ENCODE measurements at places on chromosomes 11 and 22.

GRCh38 chr22:40641269-40641668, 4.8 kb upstream of the MRTFA start:
- no peak for DNase-seq
- no peaks in the 10 kb centered on the region for H3K27me3 ChIP-seq
- no peaks in the 10 kb centered on the region for H3K36me3 ChIP-seq
- no peak overlapping the region for H3K4me3 ChIP-seq

GRCh38 chr11:46413760-46414465, 22.3 kb upstream of the CHRM4 start:
- no peak overlapping the region for H3K27ac ChIP-seq
- H3K36me3 ChIP-seq: peaks cover 63% of the 10 kb centered on the region
- H3K4me1 ChIP-seq: peaks cover 8% of the 10 kb centered on the region
- no peak overlapping the region for H3K4me3 ChIP-seq

DNA sequence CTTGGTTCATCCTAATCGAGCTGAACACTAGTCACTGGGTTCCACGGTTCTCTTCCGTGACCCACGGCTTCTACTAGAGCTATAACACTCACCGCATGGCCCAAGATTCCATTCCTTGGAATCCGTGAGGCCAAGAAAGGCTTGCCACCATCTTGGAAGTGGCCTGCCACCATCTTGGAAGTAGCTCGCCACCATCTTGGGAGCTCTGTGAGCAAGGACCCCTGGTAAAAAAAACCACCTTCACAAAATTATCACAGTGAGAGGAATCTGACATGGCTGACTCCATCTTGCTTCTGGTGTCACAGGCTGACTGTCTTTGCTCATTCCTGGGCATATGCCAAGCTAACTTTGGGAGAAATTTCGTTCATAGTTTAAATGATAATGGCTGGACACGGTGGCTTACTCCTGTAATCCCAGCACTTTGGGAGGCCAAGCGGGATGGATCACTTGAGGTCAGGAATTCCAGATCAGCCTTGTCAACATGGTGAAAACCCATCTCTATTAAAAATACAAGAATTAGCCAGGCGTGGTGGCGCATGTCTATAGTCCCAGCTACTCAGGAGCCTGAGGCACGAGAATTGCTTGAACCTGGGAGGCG, 18.9 kb upstream of the KCTD14 start:
- DNase-seq: no peak
- no peak overlapping the region for H3K4me3 ChIP-seq
- peaks cover 16% of the 10 kb centered on the region for H3K4me1 ChIP-seq
- H3K27me3 ChIP-seq: no peaks in the 10 kb centered on the region
- no peak overlapping the region for H3K27ac ChIP-seq

DNA sequence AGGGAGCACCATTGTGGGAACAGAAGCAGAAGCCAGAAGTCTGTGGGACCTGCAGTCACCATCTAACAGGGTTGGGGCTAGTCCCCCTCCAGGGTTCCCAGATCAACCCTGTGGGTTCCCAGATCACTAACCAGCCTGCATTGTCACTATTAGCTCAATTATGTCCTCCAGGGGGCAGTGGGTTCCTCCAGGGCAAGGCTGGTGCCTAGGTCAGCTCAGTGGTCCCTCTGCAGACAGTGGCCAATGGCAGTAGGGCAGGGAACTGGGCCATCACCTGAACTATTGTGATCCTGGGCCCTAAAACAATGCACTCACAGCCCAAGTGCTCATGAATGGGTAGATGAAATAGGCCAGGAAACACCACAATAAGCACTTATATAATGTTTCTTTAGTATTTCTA, 18.8 kb upstream of the PRSS23 start:
- H3K36me3 ChIP-seq: no peaks in the 10 kb centered on the region
- H3K4me3 ChIP-seq: no peak overlapping the region
- no peak for DNase-seq

- no peaks in the 10 kb centered on the region for H3K27me3 ChIP-seq
- no peaks in the 10 kb centered on the region for H3K4me1 ChIP-seq
- H3K36me3 ChIP-seq: no peaks in the 10 kb centered on the region
- H3K27ac ChIP-seq: no peak overlapping the region
Measured at GRCh38 chr11:25271301-25271700, 774.4 kb downstream of the LUZP2 start.

- H3K4me1 ChIP-seq: no peaks in the 10 kb centered on the region
- no peak overlapping the region for H3K4me3 ChIP-seq
- H3K27me3 ChIP-seq: no peaks in the 10 kb centered on the region
- no peak for DNase-seq
Measured at GRCh38 chr11:32056438-32056837, 34.4 kb upstream of the RCN1 start.

DNA sequence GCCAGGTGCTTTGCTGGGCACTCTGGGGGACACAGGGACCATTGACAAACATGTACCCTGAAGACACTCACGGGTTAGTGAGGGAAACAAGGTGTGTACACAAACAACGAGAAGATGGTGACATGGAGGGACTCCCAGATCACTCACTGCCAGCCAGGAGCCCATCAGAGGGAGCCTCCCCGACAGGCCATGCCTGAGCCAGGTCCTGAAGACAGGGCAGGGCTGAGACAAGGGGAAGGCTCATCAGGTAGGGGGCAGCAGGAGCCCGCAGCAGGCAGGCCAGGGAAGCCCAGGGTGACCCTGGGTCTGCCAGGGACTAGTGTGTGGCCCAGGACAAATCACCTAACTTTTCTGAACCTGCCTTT, 127.9 kb downstream of the BUD13 start:
- no peak overlapping the region for H3K27ac ChIP-seq
- peaks cover 4% of the 10 kb centered on the region for H3K27me3 ChIP-seq
- no peak overlapping the region for H3K4me3 ChIP-seq
- no peak for DNase-seq
- no peaks in the 10 kb centered on the region for H3K4me1 ChIP-seq

DNA sequence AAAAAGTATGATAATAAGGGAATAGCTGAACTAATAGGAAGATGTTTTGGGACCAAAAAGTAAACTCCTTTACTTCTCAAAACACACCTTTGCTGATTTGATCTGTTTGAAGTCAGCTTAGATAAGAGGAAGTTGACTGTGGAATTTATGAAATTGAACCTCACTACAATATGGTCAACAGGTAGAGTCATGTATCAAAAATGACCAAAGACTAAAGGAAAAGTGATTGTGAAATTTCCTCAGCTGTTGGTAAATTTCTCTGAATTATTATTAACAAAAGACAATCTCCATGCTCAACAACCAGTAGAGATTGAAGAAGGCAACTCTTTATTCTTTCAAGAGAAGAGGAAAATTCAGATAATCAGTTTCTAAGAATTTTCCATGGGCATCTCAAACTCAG, 826.5 kb downstream of the KCNA4 start:
- no peaks in the 10 kb centered on the region for H3K36me3 ChIP-seq
- H3K27ac ChIP-seq: no peak overlapping the region
- no peak overlapping the region for H3K4me3 ChIP-seq
- no peaks in the 10 kb centered on the region for H3K27me3 ChIP-seq
- no peak for DNase-seq

- H3K27ac ChIP-seq: no peak overlapping the region
- H3K4me1 ChIP-seq: no peaks in the 10 kb centered on the region
- no peaks in the 10 kb centered on the region for H3K36me3 ChIP-seq
- DNase-seq: no peak
- H3K27me3 ChIP-seq: no peaks in the 10 kb centered on the region
Measured at GRCh38 chr11:134574425-134574824, 162.4 kb upstream of the B3GAT1 start.

GRCh38 chr11:113839842-113840241, 35.5 kb downstream of the USP28 start:
- DNase-seq: no peak

GRCh38 chr11:113628912-113629311, 77.2 kb downstream of the TMPRSS5 start:
- no peak overlapping the region for H3K4me3 ChIP-seq
- DNase-seq: no peak
- H3K36me3 ChIP-seq: no peaks in the 10 kb centered on the region
- no peak overlapping the region for H3K27ac ChIP-seq

DNA sequence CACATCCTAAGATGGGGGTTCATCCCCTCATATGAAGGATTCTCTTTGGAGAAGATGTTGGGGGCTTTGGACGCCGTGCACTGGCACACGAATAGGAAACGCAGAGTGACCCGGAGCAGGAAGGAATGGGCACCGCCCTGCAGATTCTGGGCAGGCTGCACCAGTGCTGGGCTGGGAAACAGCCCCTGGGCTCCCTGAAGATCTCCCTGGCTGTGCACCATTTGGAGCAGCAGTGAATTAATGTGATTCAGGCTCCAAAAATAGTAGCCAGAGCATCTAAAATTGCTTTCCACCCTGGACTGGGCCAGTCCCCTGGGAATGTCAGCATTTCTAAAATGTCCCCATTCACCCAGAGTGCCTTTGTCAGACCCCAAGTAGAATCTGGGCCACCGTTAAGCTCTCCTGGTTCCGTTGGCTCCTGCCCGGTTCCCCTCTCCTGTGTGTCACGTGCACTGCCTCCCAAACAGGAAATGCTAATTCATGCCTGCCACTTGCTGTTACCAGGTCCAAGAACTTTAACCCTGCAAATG, 18.6 kb downstream of the IRAG1 start:
- H3K36me3 ChIP-seq: no peaks in the 10 kb centered on the region
- peaks cover 7% of the 10 kb centered on the region for H3K4me1 ChIP-seq
- no peak overlapping the region for H3K27ac ChIP-seq
- H3K4me3 ChIP-seq: no peak overlapping the region

DNA sequence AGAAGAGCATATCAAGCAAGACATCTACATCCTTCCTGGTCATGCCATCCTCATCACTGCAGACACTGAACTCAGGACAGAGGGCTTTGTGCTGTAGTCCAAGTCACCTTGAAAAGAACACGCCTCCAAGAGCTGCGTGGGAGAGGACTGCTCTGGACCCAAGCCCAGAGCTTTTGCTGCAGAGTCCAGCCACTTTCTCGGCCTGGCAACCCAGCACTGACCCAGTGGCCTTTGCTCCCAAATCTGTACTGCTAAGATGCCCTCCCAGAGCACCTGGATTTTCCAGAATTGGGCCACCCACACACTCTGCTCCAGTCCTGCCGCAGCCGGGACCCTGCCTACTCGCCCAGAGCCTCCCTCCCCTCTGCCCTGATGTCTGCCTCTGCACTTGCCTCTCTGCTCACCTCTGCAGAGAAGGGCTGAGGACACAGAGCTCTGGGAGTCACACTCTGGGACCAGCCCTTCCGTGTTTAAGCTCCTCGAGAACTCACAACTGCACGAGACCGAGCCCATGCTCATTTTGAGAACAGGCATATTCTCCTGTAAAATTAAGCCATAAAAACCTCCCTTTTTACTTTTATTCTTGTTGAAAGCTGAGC, 83.8 kb upstream of the CSNK2A3 start:
- no peak overlapping the region for H3K27ac ChIP-seq
- H3K27me3 ChIP-seq: no peaks in the 10 kb centered on the region
- DNase-seq: no peak
- H3K4me3 ChIP-seq: no peak overlapping the region
- no peaks in the 10 kb centered on the region for H3K4me1 ChIP-seq

DNA sequence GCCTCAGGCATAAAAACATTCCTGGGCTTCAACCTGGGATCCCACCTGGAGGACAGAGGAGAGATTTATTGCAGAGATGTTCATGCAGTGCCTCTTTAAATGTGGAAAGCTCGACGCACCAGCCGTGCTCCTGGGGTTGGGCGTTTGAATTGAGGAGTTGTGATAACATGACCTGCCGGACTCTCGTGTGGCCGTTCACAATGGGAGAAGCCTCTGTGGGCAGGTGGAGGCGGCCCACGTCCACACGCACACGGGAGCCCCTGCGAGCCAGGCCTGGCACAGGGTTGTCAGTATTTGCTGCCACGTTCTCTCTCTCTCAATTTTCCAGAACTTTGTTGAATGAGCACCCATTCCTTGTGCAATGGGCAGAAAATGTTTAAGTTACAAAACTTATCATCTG, 58.3 kb upstream of the PPARA start:
- no peaks in the 10 kb centered on the region for H3K4me1 ChIP-seq
- no peaks in the 10 kb centered on the region for H3K27me3 ChIP-seq
- no peak overlapping the region for H3K27ac ChIP-seq
- DNase-seq: no peak
- H3K4me3 ChIP-seq: no peak overlapping the region

DNA sequence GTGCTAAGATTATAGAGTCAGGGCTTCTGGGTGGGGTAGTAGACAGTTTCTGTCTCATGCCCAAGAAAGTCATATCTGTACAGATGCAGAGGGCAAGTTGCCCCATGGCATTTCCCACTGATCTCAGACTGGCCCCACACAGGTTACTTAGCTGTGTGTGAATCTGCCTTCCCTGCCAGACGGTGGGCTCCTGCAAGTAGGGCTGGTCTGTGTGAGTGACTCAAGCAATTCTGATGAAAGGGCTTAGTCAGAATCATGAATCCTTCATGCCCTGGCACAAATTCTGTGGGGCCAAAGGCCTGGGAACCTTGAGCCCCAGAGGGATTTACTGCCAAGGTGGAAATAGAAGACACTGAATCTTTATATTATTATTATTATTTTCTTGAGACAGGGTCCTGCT, 30.4 kb downstream of the USH1C start:
- no peak for DNase-seq
- H3K27me3 ChIP-seq: peaks cover 4% of the 10 kb centered on the region
- no peak overlapping the region for H3K4me3 ChIP-seq
- H3K36me3 ChIP-seq: no peaks in the 10 kb centered on the region
- H3K4me1 ChIP-seq: no peaks in the 10 kb centered on the region

DNA sequence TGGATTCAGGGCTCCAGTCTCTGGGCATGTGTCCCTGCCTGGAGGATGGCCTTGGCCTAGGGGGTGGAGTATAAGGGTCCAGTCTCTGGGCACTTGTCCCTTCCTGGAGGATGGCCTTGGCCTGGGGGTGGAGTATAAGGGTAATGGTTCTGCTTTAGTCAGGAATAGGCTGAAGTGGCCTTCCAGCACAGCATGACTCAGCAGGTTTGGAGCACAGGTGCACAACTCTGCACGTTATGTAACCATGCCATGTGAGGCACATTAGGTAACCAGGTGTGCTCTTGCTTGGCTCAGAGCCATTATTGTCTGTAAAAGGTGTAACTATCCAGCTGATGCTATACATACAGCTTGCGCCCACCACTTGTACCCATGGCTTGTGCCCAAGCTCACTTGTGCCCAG, 48.4 kb upstream of the POLD3 start:
- H3K36me3 ChIP-seq: no peaks in the 10 kb centered on the region
- peaks cover 3% of the 10 kb centered on the region for H3K27me3 ChIP-seq
- H3K4me3 ChIP-seq: no peak overlapping the region
- no peak for DNase-seq

- peaks cover 28% of the 10 kb centered on the region for H3K4me1 ChIP-seq
- no peak for DNase-seq
Measured at GRCh38 chr11:96242191-96242847, 100.7 kb downstream of the MAML2 start.

DNA sequence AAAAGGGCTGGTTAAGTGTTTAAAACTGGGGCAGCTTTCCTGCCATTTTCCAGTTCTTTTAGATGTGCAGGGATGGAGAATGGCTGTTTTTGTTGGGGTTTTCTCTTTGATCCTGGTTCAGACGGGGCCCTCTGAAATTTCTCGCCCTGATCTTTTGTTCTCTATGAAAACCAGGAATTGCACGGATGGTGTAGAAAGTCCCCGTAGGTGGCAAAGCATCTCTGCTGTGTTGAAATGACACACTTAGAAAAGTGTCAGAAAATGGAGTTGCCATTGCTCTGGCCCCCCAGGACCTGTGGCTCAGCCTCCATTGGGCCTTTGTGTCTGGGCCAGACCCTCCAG, 63.0 kb downstream of the PARVB start:
- H3K27me3 ChIP-seq: no peaks in the 10 kb centered on the region
- no peak for DNase-seq
- no peak overlapping the region for H3K27ac ChIP-seq
- H3K4me3 ChIP-seq: no peak overlapping the region
